ENCODE measurements at places on chromosomes 2 and 18.

DNA sequence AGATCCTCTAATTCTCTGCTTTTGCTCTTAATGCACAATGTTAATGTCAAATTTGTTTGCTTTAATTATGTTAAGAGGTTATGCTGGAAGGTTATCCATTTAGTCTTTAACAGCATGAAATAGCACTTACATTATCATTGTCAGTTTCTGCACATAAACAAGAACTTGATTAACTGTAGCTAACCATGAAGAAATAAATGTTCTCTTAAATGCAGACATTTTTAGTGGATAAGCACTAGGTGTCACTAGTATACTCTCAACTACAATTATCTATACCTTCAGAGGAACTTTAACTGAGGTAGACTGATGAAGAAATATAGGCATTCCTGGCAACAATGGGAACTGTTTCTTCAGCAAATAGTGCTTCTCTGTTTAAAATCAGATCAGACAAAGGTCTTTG lies 178.8 kb upstream of the CHST9 start:
- peak; percentile 60 for DNase-seq

GRCh38 chr2:128879161-128879560 lies 560.5 kb upstream of the HS6ST1 start:
- DNase-seq = no peak

DNA sequence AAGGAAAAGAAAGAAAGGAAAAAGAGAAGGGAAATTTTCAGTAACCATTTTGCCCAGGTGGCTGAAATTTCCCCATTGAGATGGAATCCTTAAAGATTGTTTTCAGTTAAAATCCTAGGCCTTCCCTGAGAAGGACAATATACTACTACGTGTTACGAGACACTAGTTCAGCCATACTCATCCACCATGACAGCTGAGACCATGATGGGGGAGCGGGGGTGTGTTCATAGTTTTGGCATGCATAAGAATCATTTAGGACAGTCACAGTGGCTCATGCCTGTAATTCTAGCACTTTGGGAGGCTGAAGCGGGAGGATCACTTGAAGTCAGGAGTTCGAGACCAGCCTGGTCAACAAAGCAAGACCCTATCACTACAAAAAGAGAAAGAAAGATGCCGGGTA lies 28.0 kb downstream of the PLA2R1 start:
- DNase-seq = no peak

- DNase-seq = peak; percentile 77
Observed at GRCh38 chr2:231717281-231718171, 9.2 kb downstream of the PTMA start.

- DNase-seq = peak; percentile 24
Observed at GRCh38 chr18:33404244-33404873, 36.2 kb downstream of the CCDC178 start.

Data from NCI-H2171 treated with DMSO at 0.1 percent for 48 hours (cell line).